ENCODE measurements at places on chromosomes 1 and 21.
A peak's percentile ranks its signal among the peaks of the same experiment; 100 is the strongest.

DNA sequence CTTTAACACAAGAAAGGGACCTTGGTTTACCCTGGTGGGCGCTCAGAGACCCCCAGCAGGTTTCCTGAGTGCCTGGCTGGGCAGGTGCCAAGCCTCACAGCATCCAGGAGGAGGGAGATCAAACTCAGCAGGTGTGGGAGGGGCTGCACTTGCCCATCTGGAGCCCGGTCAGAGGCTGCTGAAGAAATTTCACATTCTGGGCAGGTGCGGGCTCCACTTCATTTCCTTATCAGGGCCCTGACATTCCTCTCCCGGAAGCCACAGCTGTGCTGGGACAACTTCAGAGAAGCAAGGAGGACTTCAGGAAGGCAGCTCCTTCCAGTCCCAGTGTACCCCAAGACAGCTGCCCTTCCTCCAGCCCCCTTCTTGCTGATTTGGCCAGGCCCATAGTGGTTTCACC lies 82.9 kb downstream of the ITPKB start:
- DNase-seq: no peak

GRCh38 chr21:29206445-29206844 lies 76.0 kb downstream of the MAP3K7CL start:
- no peak for DNase-seq

DNA sequence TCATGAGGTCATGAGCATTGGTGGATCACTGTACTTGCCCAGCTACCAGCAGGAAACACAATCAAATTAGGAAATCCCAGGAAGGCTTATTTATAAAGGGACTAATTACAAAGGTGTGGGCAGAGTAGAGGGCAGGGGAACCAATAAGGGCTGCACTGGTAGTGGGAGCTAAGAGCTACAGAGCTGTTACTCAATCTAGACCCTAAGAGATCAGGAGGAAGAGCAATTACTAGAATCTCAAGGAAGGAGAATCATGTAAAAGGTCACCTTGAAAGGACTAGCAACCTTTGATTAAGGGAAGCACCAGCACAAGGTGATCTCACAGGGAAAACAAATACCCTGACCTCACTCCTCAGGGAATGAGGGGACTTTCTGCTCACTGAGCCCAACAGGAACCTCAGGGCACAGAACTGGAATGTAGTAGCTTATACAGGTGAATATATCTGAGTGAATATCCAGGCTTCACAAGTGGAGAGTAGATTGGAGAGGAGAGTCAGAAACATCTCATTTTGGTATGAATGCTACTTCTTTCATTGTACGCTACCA lies 66.8 kb downstream of the SAMSN1 start:
- no peak for DNase-seq

DNA sequence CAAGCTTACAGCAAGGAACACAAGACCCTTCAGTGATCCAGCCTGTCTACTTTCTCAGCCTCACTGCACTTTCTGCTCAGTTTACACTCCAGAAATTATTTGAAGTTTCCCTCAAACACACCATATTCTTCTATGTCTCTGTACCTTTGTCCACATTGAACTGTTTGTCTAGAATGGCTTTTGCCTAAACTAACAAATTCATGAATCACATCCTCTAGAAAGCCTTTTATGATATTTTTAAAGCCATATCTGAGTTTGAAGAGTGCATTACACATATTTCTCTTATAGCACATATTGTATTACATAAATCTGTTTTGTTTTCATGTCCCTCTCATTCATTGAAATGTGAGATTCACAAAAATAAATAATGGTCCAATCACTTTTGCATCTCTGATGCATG lies 446.0 kb upstream of the ZRANB2 start:
- no peak for DNase-seq

DNA sequence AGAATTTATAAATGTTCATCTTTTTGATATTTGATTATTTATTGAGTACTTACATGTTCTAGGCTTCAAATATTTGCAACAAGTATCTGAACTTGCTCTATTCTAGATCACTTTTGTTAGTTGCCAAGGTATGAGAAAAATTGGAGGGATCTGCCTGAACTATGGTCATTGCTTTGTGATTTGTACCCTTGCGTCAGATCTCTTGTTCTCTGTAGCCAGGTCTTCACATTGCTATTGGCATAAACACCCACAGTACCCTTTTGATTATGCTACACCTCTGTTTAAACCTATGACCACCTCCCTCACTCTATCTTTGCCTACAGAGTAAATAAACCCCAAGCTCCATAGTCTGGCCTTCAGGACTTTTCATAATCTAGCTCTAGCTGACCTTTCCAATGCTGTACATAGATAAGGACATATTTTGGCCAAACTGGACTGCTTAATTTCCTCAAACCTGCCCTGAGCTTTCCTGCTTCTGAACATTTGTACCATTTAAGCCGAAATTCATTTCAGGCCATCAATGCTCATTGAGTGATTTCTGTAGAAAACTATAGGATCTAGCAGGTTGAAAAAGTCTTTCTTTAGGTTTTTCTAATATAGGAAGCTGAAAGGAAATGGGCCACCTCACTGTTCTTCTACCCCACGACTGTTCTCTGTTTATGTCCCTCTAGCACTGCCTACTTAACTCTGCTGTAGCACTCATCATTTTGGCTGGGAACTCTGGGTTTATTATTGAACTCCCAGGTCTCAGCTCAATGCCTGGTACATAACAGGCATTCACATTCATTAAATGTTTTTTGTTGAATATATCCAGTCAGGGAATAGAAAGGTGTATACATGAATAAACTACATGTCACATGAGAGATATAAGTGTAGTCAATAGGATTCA lies 84.9 kb downstream of the PPP1R12B start:
- DNase-seq: no peak

- DNase-seq: no peak
Observed at GRCh38 chr1:11761285-11761684, 708 bp upstream of the C1orf167 start.

DNA sequence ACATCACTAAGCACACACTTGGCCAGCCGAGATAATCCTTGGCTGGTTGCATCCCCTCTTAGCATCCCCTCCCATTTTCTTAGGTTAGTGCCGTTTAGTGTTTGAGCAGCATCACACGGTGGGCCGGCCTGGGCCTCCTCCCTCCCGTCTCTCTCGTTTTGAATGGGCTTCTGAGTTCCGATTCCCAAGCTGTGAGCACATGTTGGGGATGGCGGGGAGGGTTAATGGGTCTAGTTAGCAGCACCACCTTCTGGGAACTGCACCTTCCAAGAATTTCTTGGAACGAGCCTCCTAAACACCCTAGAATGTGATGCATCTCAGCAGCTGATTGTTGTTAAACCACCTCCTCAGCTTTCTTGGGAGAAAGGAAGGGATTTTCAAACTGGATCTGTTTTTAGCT lies 73.3 kb downstream of the CNIH3 start:
- no peak for DNase-seq

- DNase-seq: no peak
Observed at GRCh38 chr21:21216047-21216446, 217.8 kb downstream of the NCAM2 start.

GRCh38 chr1:84019217-84019616 lies 20.3 kb upstream of the TTLL7 start:
- no peak for DNase-seq

DNA sequence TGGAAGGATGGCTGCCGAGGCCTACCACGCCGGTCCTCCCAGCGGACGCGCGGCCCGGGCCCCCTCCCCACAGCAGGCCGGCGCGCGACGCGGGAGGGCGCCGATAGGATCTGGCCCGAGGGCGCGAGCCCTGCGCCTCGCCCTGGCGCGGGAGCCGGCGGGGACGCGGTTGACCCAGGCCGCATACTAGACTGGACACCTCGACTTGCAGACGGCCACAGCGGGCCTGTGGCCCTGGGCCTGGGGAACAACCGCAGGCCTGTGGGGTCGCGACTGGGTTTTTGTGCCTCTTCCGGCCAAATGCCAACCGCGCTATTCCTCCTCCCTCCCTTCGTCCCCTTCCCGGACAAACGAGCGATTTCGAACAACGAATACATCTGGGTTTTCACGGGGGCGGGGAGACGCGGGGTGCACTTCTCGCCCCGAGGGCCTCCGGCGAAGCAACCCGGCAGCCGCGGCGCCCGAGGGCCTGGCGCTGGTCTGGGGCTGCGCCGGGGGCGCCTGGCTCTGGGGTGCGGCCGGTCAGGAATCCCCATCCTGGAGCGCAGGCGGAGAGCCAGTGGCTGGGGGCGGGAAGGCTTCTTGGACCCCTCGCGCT lies 2.4 kb downstream of the NHLH2 start:
- DNase-seq: no peak

GRCh38 chr1:107687849-107688753 lies 276.9 kb downstream of the VAV3 start:
- no peak for DNase-seq

DNA sequence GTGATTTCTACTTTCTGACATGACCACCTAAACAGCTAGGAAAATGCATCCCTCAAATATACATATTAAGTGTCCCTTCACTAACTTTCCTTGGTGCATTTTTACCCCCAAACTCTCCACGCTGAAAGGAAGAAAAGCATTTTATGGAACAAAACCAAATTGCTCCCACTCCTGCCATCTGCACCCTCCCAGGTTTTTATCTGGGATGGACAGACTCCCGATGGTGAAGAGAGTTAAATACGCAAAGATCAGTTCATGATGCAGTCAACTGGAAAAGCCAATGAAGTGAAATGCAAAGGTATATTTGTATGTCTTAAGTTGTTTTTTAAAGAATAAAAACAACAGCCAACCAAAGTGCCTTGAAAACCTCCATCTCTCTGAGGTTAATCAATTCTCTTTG lies 2.7 kb downstream of the DSTYK start:
- DNase-seq: peak; percentile 38
